ENCODE measurements at places on chromosomes 2 and 18. TPM values are rescaled to one million over a fixed set of nuclear protein-coding genes. Genes with fewer than 3 reads are reported as not detected.

The MARCHF4 gene
- not detected for total RNA-seq

The CBLN2 gene
- not detected for total RNA-seq

The OST4 gene
- 178 TPM for total RNA-seq

The GPR39 gene
- not detected for total RNA-seq

The ERMN gene
- 14.4 TPM for total RNA-seq

The HS1BP3 gene
- 25.7 TPM for total RNA-seq

The ST8SIA5 gene
- not detected for total RNA-seq

The FBXO41 gene
- 16.4 TPM for total RNA-seq

The CFC1 gene
- not detected for total RNA-seq
